ENCODE measurements at places on chromosomes 6 and 20.

GRCh38 chr6:158115102-158115501 lies 53.0 kb downstream of the SERAC1 start:
- DNase-seq: peak; percentile 33

GRCh38 chr20:10497791-10498190 lies 62.7 kb downstream of the SLX4IP start:
- DNase-seq: no peak

DNA sequence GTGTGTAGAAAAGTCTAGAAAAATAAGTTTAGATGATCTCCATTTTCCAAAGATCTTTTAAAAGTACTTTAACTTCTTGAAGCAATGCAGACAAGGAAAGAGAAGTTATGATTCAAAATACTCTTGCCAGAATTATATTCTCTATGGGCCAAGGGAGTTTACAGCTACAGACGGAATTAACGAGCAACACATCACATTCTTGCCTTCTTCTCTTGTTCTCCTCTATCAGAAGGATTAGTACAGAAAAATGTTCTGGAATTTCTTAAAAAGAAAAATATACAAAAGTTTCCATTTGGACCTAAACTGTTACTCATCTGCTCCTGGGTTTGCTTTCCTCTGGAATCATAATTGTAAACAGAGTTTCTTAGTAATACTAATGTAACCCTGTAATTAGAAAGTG lies 284.7 kb upstream of the HSF2 start:
- no peak for DNase-seq

GRCh38 chr20:10288421-10288820 lies 69.8 kb downstream of the SNAP25 start:
- no peak for DNase-seq

GRCh38 chr20:61967300-61967699 lies 98.4 kb downstream of the TAF4 start:
- DNase-seq: no peak

- no peak for DNase-seq
Measured at GRCh38 chr20:43911066-43911465, 3.6 kb upstream of the TOX2 start.

- DNase-seq: no peak
Measured at GRCh38 chr20:59385480-59385879, 85.1 kb downstream of the EDN3 start.

DNA sequence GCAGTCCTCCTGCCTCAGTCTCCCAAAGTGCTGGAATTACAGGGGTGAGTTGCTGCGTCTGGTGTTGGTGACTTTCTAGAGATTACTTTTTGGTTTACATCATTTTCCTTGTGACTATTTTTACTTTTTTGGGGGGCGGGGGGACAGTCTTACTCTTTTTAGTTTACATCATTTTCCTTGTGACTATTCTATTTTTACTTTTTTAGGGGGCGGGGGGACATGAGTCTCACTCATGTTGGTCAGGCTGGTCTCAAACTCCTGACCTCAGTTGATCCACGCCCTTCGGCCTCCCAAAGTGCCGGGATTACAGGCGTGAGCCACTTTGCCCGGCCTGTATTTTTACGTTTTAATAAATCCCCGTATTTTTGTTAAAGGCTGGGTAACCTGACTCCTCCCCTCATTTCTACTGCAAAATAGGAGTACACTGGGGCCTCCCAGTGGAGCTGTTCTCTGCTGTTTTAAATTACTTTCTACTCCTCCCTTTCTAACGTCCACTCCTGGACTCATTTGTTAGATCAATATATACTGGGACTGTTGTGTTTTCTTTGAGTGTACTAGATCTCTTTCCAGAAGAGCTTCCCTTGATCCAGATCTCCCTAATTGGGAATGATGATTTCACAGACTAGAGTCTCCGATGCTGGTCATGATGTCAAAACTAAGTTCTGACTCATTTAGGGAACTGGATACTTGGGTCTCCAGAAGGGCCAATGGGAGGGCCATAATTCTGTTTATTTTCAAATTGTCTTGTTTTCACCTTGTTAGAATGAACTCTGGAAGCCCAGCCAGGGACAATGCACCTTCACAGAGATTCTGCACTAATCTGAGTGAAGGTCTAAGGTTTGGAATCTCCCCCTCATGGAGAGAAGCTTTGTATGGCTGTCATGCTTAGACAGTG lies 9.2 kb downstream of the HSPA1B start:
- no peak for DNase-seq

DNA sequence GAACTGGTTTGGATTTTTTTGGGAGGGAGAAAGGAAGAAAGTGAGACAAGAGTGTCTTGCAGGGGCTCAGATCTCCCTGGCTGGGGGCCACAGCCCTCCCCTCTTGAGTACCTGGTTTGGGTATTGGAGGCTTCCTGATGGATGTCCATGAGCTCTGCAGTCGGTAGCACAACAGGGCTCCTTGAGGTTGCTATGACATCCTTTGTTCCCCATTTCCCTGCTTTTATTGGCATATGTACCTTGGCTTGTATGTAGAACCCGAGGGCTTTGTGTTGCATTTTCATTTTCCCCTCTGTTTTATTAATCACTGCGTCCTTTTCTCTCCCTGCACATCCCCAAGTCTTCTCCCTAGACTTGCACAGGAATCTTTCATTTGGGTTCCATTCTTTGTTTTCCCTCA lies 355.5 kb upstream of the TSHZ2 start:
- no peak for DNase-seq

GRCh38 chr6:127832381-127832780 lies 68.5 kb downstream of the THEMIS start:
- DNase-seq: no peak

GRCh38 chr20:56860413-56860812 lies 231.3 kb downstream of the TFAP2C start:
- DNase-seq: no peak

- no peak for DNase-seq
Measured at GRCh38 chr6:66376001-66376400, 669.0 kb upstream of the EYS start.

GRCh38 chr6:82363428-82364086 lies at the start of gene TPBG:
TPBG (plus strand) TSS chr6:82363817; CDS start chr6:82364962, 1,145 bp downstream.
- peak; percentile 71 for DNase-seq

- DNase-seq: no peak
Measured at GRCh38 chr6:16651871-16652270, 109.4 kb downstream of the ATXN1 start.

- DNase-seq: no peak
Measured at GRCh38 chr6:137416376-137417109, 77.7 kb downstream of the OLIG3 start.

GRCh38 chr6:19999319-20000191 lies 162.4 kb downstream of the ID4 start:
- no peak for DNase-seq

DNA sequence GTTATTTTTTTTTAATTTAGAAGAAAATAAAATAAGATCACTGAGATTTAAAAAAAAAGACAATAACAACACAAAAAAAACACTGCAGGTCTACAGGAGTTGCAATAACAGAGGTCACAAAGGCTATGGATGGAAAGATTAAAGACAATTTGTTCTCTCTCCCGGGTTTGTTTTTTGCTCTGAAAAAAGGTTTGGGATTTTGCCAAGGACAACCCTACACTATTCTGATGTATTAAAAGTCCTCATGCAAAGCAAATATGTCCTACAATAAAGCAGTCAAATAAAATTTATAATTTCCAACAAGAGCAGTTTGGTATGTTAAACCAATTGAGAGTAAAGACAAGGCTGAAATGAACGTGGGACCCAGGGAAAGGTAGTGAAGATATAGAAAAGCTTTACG lies 55.6 kb downstream of the PTPRK start:
- DNase-seq: no peak

DNA sequence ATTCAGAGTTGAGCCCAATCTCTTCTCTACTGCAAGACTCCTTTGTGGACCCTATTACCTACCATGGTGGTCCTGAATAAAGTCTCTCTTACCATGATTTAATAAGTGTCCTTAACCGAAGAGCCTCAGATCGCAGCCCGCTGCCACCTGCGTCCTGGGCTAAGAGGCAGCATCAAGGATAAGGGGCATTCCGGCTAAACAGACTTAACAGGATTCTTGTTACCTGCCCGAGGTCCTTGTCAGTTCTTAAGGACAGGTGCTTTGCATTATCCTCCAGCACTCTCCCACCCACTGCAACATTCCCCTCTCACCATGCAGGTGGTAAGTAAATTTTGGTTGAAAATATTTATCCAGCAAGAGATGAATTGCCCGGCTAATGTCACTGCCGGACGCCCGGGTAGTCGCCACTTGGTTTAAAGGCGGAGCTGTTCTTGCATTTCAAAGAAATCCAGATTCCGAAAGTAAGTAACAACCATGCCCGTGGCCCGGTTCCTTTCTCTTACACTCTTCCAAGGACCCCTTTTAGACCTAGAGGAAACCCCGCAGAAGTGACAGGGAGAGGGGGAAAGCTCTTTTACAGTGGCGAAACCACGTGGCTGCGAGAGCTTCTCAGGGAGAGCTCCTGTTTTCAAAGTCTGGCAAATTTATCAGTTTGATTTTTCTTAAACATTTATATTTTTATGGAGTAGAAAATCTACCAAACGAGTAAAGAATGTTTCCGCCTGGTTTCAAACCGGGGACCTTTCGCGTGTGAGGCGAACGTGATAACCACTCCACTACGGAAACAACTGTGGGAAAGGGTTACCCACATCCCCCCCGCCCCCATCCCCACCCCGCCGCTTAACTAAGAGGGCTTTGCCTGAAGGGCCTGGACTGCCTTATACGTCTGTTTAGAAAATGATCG lies 41.9 kb upstream of the PRSS16 start:
- no peak for DNase-seq

DNA sequence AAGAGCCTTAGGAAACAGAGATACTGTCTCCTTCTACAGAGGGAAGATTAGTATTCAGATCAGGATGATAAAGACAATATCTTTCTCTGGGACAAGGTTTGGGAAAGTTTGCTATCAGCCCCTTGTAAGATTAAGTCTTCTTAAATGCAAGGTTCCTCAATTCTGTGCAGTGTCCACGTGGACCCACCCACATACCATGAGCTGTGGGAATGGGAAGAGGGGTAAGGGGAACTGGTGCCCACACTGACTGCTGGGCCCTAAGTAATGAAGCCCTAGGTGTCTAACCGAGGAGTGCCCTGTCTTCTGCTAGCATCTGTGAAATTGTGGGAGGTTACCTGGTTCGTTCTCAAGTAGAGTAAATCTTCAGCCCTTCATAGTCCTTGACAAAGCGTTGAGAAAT lies 5.8 kb upstream of the SSTR4 start:
- DNase-seq: no peak

DNA sequence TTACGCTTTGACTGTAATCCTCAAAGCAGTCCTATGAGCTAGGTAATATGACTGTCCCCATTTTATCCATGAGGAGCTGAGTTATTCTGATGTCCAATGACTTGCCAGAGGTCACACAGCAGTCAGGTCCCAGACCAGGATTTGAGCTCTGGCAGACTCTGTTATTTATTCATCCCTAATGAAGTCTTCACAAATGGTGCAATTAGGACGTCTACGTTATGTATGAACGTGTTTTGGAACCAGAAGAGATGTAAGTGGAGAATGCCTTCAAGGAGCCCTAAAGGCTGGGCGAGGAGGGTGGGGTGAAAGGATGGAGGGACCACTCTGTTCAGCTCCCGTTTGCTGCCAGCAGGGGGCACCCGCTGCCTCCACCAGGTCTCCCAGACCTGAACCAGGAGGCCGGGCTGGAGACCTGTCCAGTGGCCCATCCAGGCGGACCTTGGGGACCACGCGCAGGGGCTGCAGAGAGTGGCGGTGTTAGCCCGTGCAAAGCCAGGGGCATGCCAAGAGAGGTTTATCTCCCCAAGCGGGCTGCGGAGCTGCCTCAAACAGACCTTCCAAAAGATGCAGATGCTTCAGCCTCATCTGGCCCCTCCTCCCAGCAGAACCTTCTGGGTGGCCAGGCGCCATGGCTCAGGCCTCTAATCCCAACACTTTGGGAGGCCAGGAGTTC lies 15.2 kb upstream of the ZNF335 start:
- DNase-seq: peak; percentile 88

DNA sequence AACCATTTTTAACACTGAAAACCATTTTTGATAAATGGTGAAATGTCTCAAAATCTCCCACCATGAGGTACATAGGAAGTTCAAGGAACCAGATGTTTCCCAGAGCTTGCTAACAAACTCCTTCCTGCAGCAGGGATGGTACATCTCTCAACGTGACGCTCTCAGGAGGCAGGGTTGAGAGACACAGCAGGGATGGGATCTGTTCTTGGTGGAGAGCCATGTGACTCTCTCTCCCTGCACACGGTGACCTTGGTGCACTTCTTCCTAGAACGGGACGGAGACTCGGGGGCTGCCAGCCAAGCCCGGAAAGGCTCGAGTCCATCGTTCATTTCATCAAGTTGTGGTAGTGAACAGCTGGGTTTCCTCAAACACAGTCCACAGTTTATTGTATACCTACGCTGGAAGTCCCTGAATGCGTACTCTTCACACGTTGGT lies 94.2 kb downstream of the FAM50B start:
- DNase-seq: no peak

DNA sequence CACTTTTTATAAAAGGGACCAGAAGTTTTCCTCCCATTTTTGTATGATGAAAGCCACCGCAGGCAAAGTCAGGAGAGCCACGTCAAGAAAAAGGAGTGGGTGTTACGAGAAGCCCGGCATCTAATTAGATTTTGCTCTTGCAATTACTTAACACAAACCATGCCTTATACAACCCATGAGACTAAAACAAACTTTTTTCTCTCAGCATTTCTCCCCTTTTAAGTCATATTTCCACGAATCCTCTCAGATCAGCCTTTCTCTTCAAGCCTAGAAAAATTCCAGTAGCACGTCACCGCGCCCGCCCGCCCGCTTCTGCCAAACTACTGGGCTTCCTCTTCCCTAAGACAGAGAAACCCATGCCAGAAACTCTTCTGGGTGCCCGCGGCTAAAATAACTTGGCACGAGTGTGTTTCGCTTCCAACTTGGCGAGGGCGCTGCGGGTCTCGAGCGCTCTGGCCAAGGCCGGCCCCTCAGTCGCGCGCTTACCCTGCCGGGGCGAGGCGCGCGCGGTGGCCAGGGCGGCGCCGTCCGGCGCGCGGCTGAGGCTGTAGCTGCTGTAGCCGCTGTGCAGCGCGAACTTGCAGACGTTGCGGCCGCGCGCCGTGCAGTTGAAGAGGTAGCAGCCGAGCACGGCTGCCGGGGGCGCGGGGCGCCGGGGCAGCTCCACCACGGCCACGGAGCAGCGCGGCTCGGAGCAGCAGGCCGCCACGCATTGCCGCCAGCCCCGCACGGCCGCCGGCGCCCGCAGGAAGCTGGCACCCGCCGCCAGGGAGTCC lies 1.0 kb downstream of the LRP11 start:
- DNase-seq: peak; percentile 74

- peak; percentile 48 for DNase-seq
Measured at GRCh38 chr6:170371588-170371987, 65.0 kb downstream of the FAM120B start.

GRCh38 chr6:92427453-92427852 lies 991.9 kb downstream of the EPHA7 start:
- no peak for DNase-seq

GRCh38 chr6:70590400-70590799 lies 23.7 kb downstream of the SDHAF4 start:
- no peak for DNase-seq

DNA sequence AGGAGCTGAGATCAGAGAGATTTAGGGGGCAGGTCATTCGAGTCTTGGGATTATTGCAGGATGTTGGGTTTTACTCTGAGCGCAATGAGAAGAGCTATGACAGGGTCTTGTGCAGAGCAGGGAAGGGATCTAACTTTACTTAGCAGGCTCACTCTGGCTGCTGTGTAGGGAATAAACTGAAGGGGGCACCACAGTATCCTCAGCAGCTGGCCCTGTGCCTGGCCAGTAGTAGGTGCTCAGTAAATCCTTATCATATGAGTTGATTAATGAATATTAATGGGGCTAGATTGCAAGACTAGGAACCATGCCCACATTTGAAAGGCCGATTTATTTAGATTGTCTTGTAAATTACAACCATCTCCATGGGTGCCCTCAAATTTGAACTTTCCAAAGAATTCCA lies 4.6 kb upstream of the MDGA1 start:
- no peak for DNase-seq
